Mesenchymal stem cell (in vitro differentiated cells and primary cell): ENCODE measurements at places on chromosomes 5 and 9.

- DNase-seq: peak; percentile 29
Observed at GRCh38 chr9:87873607-87874303, 8.9 kb upstream of the SPATA31E1 start.

DNA sequence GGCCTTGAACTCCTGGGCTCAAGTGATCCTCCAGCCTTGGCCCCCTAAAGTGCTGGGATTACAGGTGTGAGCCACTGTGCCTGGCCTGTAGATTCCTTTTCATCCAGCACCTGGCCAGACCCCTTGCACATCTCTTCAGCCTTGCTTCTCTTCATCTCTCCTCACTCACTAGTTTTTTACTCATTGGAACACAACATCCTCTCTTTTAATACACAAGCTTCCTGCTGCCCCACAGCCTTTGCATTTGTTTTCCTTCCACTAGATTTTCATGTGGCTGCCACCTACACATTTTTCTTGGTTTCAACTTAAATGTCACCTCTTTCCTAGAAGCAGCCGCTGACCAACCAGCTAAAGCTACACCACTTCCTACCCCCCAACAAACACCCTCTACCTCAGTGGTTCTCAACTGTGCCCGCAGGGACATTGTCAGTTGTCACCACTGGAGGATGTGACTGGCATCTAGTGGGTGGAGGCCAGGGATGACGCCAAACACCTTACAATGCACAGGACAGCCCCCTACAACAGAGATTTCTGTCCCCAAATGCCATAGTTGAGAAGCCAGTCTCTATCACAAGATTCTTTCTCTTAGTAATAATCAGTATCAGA is 33.7 kb downstream of the HAVCR1 start:
- no peak for DNase-seq

DNA sequence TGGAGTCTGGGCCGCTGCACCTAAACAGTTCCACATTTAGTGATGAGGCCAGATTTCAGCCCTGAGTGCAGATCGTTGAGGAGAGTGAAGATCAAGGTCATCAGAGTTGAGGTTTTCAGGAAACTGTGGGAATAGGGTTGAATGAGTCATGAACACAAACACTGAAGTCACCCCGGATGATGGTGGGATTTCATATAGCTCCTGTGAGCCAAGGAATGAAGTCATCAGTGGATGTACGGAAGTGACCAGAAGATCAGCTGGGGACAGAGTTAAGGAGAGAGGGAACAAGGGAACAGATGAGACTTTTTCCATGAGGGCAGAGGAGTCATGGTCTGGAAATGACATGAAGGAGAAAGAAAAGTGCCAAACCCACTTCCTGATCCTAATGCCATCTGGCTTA is 36.5 kb downstream of the PALM2AKAP2 start:
- peak; percentile 100 for DNase-seq

- DNase-seq: peak; percentile 66
Observed at GRCh38 chr9:6428940-6429889, 16.2 kb downstream of the UHRF2 start.

DNA sequence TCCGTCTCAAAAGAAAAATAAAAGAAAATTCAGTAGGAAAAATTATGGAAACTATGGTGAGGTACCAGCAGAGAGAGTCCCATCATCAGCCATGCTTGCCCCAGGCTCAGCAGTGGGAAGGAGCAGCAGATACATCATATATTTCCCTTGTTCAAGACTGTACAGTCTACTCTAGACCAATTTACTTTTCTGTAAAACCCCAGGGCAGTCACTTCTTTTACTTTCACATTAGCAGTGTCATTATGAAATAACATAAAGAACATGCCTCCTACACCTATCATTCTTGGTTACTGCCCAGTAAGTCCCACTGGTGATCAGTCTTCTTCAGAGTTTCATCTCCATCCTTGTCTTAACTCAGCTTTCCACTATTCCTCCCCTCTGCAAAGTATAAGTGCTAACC is 1145.0 kb downstream of the MAT2B start:
- no peak for DNase-seq

- DNase-seq: no peak
Observed at GRCh38 chr9:123337971-123338370, 18.0 kb upstream of the CRB2 start.

DNA sequence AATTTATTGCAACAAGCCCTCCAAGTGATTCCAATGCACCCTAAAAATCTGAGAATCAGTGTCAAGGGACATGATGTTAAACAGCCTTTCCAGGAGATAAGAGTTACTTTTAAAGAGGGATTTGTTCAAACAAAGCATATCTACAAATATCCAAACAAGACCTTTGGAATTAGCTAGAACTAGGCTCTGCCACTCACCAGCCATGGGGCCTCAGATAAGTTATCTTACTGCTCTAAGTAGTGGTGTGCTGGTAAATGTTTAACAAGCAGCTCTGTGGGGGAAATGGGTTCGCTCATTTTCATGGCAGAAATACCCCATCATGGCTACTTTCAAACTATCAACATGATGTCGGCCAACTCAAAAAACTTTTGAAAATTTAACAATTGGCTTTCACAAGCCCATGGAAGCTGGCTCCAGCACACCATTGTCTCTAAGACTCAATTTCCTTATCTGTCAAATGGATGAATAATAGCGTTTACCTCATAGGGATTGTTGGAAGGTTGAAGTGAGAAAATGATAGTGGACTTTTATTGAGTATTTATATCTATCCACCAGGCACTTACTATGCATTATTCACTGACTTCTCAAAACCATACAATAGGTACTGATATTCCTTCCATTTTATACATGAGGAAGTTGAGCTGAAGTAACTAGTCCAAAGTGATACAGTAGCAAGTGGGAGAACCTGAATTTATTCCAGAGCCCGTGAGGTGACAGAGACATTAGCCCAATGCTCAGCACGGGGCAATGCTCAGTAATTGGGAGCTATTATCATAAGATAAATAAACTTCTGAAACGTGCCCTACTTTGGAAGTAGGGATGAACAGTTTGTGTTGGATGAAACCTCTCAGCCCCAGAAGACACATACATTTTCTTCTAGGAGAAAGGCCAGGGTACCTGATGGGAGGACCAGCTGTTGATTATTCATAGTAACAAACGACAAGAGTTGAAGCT is 43.2 kb downstream of the SH3RF2 start:
- DNase-seq: no peak

- peak; percentile 81 for DNase-seq
Observed at GRCh38 chr5:16888694-16889124, 47.4 kb downstream of the MYO10 start.

DNA sequence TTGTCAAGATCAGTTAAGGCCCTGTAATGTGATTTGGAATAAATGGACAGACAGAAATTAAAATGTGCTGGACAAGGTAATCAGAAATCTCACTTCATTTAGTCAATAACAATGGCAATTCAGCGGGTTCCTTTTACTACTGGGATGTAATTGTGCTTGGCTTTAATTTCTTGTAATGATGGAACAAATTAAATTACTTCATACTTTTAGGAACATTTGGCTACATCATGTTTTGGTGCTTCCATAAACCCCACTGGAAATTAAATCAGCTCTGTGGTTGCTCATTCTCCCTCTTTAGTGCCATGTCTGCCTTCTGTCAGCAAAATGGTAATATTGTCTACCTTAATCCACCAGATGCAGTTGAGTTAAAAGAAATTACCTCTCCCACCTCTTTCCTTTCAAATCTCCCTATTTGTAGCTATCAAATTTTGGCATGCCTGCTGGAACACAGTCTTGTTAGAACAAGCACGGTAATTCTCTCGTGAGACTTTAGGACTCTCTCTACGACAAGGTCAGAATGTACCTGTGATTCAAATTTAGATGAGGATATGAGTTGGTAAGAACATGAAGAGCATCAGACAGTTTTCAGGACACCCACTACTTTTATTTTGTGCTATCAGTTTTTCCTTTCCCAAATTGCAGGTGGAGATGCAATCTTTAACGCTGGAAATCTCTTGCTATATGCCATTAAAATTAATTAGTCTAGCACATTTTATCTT is 476.3 kb downstream of the RAB3C start:
- no peak for DNase-seq

- no peak for DNase-seq
Observed at GRCh38 chr5:67193439-67193807, 3.2 kb downstream of the CD180 start.

DNA sequence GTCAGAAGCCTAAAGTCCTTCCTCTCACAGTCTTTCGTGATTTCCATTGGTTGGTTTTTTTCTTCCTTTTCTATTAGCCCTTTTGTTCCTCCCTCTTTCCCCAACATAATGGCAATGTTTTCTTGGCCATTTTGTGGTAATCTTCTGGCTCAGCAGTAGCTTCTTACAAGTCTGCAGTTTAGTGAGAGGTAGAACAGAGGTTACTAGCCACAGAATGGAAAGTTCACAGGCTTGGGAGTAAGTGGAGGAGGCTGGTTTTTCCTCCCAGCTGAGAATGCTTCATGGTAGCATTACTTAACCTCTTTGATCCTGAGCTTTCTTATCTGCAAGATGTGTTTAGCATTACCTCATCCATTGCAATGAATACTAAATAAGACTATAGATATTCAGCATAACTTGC is 346.9 kb downstream of the NFIB start:
- DNase-seq: no peak

GRCh38 chr5:57626703-57627102 is 144.1 kb upstream of the ACTBL2 start:
- no peak for DNase-seq

GRCh38 chr5:176620333-176620981 is 9.9 kb downstream of the SNCB start:
- peak; percentile 84 for DNase-seq

DNA sequence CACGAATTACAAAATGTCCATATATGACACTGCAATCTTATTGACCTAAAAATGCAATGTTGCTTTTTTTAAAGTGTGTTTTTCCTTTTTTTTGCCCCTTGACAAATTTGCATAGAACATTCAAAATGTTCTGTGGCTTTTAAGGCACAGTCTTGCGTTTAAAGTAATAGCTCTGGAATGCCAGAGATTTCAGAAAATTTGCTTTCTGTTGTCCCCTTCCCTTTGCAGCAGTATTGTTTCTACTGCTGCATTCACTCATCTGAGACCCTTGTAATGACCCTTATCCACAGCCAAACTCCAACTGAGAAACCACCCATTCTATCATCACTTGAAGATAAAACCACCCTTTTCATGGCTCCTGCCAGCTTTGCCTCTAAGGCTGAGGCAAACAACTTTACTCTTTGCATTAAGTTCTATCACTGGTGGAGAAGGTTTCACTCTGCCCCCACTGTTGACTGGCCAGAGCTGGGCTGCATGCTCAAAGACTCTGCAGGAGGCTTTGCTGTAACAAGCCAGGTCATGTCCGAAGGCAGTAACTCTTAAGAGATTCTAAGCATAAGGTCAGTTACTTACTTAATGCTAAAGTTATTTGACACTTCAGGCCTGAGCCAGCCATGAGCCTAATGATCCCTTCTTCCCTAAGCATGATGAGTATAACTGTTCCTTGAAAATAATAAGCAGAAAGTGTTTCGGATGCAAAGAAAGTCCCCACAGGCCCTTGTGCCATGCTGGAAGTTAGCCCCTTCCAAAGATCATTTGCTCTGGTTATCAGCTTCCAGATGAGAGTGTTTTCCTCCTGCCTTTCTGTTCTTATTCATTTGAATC is 101.9 kb downstream of the CD180 start:
- peak; percentile 84 for DNase-seq

DNA sequence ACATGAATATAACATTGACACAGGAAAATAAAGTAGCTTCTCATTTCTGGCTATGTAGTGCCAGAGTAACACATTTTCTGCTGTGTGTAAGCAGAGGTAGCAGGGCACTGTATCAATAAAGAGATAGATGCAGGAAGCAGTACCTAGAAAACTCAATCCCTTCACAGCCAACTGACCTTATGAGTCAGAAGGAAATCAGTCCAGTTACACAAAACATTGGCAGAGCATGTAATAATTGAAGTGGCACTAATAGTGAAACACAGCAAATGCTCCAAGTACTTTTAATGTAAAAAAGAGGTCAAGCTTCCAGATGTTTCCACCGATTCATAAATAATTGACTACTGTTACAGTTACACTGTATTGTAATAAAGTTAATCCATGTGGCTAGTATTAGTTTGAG is 706.6 kb downstream of the EFNA5 start:
- DNase-seq: peak; percentile 28

DNA sequence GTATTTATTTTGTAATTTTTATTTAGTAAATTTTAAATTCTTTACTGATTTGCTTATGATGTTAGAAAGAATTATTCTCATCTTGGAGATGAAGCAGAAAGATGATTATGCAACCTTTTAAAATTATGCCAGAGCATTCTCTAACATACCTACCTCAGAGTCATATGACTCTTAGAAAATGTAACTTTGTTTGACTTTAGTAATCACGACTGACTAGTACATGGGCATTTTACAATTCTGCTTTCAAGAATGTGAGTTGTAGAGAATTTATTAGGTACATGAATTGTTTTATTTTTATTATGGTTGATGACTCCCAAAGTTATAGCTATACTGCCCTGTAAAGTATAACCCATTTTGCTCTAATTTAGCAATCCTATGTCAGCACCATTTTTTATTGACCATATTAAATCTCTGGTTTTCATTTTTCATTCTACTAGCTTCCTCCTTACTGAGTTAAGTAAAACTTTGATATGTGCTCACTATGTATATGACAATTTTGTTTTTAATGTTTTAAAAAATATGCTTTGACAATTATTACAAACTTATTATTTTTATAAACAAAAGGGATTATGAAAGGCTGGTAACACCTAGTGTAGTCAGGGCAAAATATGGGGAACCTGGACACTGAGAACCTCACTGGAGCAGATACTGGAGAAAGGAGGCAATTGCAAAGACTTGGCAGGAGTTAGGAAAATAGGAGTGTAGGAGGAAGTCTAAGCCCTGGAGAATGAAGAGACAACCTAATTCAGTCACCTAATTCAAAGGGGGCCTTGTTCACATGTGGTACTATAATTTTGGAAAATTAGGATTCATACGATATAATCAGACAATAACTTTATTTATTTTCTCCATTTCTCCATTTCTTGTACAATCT is 249.7 kb upstream of the DAB2 start:
- no peak for DNase-seq

DNA sequence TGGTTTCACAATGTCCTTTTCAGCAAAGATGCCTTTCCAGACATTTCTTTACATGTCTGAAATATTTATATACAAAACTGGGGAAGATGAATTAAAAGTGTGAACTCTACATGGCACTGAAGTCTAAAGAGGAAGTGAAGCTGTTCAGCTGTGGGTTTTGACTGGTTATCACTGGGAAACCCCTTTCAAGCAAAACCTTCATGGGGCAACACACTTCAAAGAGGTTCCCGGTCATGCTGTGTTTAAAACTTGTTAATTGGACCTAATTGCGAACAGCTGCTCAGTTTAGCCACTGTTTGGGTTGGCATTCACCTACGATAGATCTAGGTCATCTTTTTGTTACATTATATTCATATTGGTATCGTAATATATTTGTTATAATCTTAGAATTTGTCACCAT is 20.0 kb upstream of the GDNF start:
- no peak for DNase-seq

- no peak for DNase-seq
Observed at GRCh38 chr5:2383698-2384065, 367.8 kb downstream of the IRX2 start.
